ENCODE measurements at places on chromosomes 7 and 10.
A peak's percentile ranks its signal among the peaks of the same experiment; 100 is the strongest.

- DNase-seq: no peak
Observed at GRCh38 chr10:114326795-114327194, 77.5 kb downstream of the AFAP1L2 start.

GRCh38 chr7:117781707-117782106 is 91.5 kb downstream of the CTTNBP2 start:
- no peak for DNase-seq

- no peak for DNase-seq
Observed at GRCh38 chr7:33108554-33109004, 625 bp downstream of the RP9 start.

DNA sequence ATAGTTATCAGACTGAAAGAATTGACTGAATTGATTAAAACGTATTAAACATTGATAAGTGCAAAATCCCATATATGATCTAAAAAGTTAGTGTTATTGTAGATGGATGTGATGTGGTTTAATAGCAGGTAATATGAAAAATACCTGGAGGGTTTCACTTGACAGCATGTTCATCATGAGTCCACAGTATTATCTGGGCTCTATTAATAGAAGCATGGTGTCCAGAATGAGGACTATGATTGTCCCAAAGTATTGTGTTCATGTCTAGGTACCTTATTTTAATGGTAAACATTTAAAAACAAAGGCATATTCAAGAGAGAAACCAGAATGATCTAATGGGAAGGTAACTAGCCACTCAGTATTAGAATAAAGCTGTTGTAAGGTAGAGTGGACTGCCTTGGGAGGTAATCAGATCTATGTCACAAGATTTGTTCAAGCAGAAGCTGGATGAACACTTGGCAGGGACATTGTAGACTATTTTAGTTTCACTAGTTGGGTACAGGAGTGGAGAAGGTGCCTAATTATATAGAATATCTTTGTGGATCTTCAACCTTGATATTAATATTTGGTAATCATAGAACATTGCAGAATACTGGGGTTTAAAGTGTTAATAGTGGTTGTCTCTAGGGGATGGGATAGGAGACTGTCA is 43.5 kb downstream of the MCU start:
- no peak for DNase-seq

- DNase-seq: no peak
Observed at GRCh38 chr10:69211104-69211503, 9.0 kb upstream of the HKDC1 start.

DNA sequence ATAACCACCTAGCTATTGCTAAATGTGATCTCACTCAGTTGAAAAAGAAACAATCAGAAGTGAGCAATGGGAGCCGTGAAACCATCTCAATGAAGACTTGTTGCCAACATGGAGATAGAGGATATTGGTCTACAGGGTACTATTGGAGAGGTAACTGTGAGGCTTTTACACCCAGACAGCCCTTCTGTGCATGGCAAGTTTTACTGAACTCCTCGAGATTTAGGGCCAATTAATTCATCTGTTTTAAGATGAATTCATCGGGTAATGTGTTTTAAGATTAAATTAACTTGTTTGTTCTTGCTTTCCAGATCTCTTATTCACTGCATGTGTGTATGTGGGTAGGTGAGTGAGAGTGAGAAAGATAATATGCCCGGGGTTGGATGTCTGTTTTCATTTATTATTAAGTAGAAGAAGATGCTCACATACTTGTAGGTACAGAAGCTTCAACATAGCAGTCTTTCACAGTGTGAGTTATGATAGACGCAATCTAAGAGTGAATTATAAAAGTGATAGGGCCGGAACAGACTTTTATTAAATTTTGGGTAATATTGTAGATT is 323.8 kb downstream of the EXOC4 start:
- DNase-seq: no peak

DNA sequence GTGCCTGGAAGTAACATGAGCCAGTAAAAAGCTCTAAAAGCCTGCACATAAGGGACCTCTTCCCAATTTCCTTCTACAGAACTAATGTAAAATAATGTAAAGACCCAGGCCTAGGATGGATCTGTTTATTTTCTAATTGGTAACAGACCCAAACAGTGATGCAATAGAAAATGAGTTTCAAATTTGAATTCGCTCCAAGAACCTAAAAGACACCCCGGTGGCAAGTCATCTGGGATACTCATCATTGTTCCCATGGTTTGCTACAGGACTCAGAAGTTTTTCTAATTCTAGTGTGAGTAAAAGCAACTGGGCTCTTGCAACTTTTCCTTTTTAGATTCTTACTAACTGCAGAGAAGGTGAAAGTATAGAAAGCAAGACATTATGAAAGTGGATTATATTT is 271.3 kb upstream of the CACNA2D1 start:
- DNase-seq: no peak

- DNase-seq: peak; percentile 66
Observed at GRCh38 chr10:29646238-29646902, 11.6 kb upstream of the SVIL start.

DNA sequence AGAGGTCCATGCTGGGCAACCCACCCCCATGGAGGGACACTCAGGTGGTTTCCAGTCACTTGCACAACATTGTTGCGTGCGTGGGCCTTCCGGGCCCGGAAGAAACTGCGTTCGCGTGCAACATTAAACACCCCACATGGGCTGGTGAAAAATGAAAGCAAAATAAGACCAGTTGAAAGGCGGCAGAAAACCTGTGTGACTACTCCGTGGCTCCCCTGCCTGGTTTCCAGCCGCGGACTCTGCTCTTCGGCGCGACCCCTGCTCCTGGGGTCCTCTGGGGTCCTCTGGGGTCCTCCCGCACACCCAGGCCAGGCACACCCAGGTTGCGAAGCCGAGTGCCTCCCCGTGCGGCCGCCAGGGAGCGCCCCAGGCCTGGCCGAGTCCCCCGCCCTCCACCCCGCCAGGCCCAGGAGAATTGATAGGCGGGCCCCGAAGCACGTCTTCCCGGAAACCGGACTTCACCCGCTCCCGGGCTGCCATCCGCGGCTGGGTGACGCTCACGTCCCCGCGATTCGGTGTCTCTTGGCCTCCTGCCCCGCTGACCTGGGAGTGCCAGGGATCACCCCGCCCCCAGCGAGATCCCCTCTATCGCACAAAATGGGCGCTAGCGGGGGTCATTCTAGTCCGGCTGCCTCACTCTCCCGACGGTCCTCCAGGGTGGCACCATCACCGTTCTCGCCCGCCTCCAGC is 1.9 kb upstream of the SH2D4B start:
- DNase-seq: peak; percentile 78

DNA sequence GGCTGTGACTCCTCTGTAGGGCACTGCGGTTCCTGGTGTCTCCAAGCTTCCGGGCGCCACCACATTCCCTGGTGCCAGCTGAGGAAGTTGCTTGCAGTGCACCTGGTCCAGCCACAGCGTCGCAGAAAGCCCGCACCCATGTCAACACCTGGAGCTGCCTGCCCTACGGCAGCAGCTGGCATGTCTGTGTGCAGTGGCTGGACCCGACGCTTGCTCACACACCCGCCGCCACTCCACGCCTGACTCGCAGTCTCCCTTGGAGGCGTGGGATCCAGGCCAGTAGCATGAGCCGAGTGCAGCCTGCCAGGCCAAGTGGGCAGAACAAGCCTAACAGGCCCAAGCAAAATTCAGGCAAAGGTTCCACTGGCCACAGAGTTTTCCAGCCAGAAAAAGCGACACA is 118.1 kb upstream of the PHF14 start:
- no peak for DNase-seq

DNA sequence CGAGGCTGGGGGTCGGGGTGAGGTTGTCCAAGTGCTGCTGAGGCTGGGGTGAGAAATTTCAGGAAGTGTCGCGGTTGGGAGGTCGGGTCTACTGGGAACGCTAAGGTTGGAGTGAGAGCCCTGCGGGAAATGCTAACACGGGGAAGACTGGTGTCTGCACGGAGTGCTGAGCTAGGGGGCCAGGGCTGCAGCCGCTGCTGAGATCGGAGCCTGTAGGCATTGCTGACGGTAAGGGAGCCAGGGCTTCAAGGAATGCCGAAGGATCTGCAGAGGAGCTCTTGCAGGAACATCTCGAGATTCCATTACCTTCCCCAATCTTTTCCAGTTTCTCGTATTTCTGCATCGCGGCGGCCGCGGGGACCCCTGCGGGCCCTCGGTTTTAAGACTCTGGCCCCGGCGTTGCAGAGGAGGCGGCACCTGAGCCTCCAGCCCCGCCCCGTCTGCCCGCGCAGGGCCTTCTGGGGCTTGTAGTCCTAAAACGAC is at the start of gene CDK5:
TSS of gene CDK5 (minus strand) at position 392 of the 483 bp plus-strand sequence. CDS start at position 343, 49 bp downstream.
- DNase-seq: no peak

GRCh38 chr10:10903620-10904019 is 114.1 kb upstream of the CELF2 start:
- no peak for DNase-seq

DNA sequence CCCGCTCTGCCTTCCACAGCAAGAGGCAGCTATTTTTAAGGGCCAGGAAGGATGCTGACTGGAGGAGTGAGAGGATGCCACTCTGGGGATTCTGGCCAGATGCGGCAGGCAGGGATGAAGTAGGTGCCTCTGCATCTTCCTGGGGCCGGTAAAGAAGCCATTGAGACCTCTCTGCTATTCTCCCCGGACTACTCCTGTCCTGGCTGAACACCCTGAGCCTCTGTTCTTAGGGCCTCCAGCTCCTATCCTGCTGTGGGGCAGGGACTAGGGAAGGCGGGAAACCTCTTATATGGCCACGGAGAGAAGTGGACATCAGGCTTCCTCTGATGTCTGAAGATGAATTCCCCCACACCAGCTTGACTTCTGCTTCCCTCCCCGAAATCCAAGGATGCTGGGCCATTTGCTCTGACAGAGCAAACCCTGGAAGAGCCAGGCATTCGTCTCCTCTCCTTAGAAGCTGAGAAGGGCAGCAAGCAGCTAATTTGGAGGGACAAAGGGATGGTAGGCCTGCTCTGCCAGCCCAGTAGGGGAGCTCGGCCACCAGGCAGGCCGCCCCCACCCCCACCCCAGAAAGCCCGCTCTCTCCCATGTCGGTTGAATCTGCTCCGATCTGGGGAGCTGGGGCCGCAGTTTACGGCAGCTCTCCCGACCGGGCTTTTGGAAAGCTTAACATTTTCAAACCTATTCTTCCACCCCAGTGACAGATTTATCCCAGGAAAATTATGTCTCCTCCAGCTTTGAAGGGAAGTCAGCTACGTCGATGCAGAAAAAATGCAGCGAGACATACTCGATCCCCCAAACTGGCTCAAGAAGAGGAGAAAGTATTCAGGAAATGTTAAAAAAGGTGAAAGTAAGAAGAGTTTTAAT is 2.8 kb downstream of the FGF8 start:
- no peak for DNase-seq

DNA sequence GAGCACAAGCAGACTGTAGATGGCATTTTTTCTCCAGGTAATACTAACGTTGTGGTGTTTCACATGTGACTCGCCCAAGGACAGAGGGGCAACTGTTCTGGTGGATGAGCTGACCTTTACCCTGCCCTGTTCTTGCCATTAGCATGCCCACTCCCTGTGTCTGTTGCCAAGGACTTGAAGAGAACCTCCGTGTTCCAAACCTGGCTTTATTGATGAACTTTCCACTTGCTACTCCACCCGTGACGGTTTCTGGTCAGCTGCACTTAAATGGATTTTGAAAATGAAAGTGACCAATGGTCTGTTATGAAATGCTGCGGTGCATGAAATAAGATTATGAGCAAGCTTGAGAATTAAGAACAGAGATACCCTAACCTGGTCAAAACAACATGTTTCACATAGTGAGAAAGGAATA is 30.4 kb downstream of the LRRC4 start:
- DNase-seq: no peak

- DNase-seq: no peak
Observed at GRCh38 chr7:55308186-55308929, 56.8 kb upstream of the LANCL2 start.

GRCh38 chr10:124450783-124451057 is 885 bp upstream of the NKX1-2 start:
- no peak for DNase-seq

GRCh38 chr7:47508389-47509380 is 73.2 kb downstream of the TNS3 start:
- DNase-seq: no peak

- no peak for DNase-seq
Observed at GRCh38 chr10:86500846-86501245, 20.7 kb downstream of the WAPL start.

DNA sequence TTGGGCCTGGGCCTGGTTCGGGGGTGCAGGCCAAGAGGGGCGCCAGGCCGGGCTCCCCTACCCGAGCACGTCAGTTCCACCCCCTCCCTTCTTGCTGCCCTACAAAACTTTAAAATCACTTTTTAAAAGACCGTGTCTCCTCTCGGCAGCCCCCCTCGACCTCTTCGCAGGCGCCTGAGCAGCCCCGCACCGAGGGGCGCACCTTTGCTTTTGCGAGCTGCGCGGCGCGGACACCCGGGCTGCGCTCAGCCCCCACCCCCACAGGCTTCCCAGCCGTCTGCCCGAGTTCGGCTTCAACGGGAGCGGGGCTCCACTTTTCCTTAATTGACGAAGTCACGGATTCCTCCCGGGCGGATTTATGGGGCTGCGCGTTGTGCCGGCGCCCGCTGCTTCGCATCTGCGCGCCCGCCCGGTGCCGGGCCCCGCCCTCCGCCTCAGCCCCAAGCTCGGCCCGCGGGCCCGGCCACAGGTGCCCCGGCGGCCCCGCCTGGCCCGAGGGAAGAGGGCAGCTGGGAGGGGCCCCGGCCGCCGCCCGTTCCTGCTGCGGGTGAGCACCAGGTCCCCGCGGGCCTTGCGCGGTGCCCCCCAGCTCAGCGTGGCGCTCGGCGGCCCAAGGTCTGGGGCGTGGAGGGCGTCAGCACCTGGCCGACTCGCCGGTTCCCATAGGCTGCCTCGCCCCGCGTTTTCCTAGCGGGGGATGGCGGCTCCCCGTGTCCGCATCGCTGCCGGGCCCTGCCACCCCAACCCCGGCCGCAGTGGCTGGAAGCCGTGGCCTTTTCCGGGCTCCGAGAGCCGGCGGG is 10.8 kb upstream of the MNX1 start:
- DNase-seq: no peak

DNA sequence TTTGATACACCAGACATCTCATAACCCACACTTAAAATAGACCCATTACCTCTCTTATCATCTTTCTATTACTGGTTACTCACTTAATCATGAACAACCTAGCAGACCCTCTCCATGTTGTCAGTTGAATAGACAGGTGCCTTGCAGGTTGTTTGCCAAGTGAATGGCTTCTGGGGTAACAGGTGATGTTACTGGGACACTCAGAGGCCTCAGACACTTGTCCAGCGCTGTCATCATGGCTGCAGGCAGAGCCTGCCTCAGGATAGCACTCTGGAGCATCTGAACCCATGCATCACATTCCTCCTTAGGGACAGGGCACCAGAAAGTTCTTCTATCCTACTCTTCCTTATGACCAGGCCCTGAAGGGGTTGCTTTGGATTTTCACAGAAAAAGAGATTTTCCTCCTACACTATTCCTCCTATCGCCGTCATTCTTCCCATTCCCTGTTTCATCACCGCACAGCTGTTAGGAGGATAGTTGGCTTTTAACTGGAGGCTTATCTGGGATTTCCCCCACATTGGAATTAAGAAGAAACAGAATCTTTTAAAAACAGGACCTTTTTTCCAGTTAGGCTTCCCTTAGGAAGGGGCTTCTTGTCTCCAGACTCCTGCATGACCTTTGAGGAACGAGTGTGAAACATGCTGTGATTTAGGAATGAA is 182.1 kb downstream of the VTI1A start:
- no peak for DNase-seq

All from femur (tissue), 1 donor.